Kidney (tissue), 22 donors: ENCODE measurements at places on chromosomes 4 and X. TPM values are rescaled to one million over a fixed set of nuclear protein-coding genes. Genes with fewer than 3 reads are reported as not detected.

CPE gene
- 87.7 TPM for total RNA-seq

AR gene
- total RNA-seq, result 13.6 TPM

DNA sequence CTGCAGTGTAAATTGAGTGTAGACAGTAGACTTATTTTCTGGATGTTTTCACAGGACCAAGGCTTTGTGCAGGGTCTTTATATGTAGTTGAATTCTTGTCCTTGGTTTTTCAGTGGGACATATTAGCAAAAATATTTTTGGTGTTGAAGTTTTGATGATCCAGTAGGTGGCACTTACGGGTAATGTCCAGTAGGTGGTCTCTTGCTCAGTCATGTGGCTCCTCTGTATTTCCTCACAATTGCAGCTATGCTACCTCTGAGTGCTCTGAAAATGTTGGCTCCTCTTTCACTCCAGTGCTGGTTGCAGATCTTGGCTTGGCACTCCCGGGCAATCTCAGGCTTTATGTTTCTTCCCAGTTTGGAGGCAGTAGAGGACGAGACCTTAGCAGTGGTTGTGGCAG, 419.8 kb upstream of the AMOT start:
- H3K27me3 ChIP-seq, result no peaks in the 10 kb centered on the region
- H3K36me3 ChIP-seq, result no peaks in the 10 kb centered on the region
- no peak overlapping the region for H3K4me3 ChIP-seq
- H3K4me1 ChIP-seq, result no peaks in the 10 kb centered on the region

- no peaks in the 10 kb centered on the region for H3K4me1 ChIP-seq
- no peak for DNase-seq
- no peak overlapping the region for H3K27ac ChIP-seq
- no peaks in the 10 kb centered on the region for H3K27me3 ChIP-seq
These were observed 891 bp downstream of the TLR2 start for GRCh38 chr4:153684971-153685371.

DNA sequence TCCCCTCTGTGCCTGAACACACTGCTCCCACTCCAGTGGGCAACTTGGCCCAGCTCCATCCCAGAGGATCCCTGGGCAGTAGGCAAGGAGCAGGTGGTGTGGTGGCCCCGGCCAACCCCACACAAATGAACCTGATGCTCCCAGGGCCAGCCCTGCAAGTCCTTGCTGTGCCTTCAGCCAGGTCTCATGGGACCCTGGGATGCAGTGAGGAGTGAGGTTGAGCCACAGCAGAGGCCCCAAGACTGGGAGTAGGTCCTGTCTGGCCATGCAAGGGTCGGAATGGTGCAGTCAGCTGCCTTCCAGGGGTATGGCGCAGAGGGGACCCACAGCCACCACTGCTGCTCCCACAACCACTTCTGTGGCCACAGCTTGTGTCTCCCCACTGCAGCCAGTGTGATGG, 234.5 kb upstream of the DKK2 start:
- no peak for DNase-seq
- no peak overlapping the region for H3K4me3 ChIP-seq
- no peaks in the 10 kb centered on the region for H3K4me1 ChIP-seq
- H3K36me3 ChIP-seq, result no peaks in the 10 kb centered on the region
- no peaks in the 10 kb centered on the region for H3K27me3 ChIP-seq

- no peaks in the 10 kb centered on the region for H3K4me1 ChIP-seq
- no peak for DNase-seq
- no peak overlapping the region for H3K4me3 ChIP-seq
These were observed 22.4 kb downstream of the RAB40AL start for GRCh38 chrX:102959471-102959870.

DNA sequence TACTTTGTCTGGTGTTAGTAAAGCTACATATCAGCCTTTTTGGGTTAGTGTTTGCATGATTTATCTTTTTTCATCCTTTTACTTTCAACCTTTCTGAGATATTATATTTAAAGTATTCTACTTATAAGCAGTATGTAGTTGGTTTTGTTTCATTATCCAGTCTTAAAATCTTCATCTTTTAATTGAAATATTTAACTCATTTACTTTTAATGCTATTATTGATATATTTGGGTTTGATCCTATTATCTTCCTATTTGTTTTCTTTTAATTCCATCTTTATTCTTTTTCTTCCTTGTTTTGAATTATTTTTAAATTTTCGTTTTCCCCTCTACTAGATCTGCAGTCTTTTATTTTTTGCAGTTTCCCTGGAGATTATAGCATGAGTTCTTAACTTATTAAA, 44.0 kb downstream of the CLDN22 start:
- no peak overlapping the region for H3K4me3 ChIP-seq
- H3K27ac ChIP-seq, result no peak overlapping the region
- no peaks in the 10 kb centered on the region for H3K27me3 ChIP-seq
- H3K4me1 ChIP-seq, result no peaks in the 10 kb centered on the region
- H3K36me3 ChIP-seq, result peaks cover 10% of the 10 kb centered on the region

GRCh38 chrX:137915466-137915865, 349.5 kb downstream of the ZIC3 start:
- no peak overlapping the region for H3K4me3 ChIP-seq
- H3K36me3 ChIP-seq, result no peaks in the 10 kb centered on the region
- H3K27ac ChIP-seq, result no peak overlapping the region
- no peaks in the 10 kb centered on the region for H3K27me3 ChIP-seq
- DNase-seq, result no peak
- no peaks in the 10 kb centered on the region for H3K4me1 ChIP-seq
